NCI-H524 (cell line): ENCODE measurements at places on chromosomes 7 and 10.

- peak; percentile 2 for DNase-seq
Observed at GRCh38 chr10:88934900-88935672, 17.5 kb downstream of the ACTA2 start.

- DNase-seq: no peak
Observed at GRCh38 chr7:40733578-40733977, 598.8 kb downstream of the SUGCT start.

DNA sequence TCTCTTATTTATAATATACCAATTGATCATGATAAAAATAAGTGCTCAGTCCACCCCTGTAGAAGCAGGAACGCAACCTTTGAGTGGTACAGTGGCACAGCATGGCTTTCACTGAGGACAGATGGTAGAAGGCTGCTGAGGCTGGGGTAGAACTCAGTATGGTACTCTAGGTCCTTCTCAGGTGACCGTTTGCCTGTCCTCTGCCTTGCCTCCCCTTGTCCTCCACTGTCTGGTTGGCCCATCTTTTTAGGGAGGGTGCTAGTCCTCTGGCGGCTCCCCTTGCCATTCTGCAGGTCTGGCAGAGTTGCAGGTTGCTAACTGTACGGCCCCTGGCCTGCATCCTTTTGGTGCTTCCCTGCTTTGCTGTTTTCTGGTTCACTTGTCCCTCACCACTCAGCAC, 27.3 kb downstream of the SLC18A2 start:
- no peak for DNase-seq

GRCh38 chr10:5219262-5219661, 22.6 kb downstream of the AKR1C4 start:
- DNase-seq: no peak

DNA sequence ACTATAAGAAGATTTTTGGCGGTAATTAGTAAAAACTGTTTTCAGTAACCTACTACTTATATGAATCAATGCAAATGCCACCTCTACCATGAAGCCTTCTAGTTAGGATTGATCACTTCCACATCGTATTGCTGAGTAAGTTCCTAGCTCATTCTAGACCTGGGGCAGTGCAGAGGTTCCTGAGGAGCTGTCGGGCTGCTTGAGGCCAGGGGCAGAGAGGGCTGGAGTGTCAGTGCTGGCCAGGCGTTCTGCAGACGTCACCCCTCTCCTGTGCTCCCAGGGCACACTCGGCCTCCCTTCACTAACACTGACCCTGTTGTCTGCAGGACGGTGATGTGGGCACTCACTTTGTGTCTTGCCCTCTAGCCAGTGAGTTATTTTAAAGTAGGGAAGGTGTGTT, 275.7 kb downstream of the CELF2 start:
- no peak for DNase-seq

- no peak for DNase-seq
Observed at GRCh38 chr10:21022821-21023220, 125.7 kb upstream of the NEBL start.

DNA sequence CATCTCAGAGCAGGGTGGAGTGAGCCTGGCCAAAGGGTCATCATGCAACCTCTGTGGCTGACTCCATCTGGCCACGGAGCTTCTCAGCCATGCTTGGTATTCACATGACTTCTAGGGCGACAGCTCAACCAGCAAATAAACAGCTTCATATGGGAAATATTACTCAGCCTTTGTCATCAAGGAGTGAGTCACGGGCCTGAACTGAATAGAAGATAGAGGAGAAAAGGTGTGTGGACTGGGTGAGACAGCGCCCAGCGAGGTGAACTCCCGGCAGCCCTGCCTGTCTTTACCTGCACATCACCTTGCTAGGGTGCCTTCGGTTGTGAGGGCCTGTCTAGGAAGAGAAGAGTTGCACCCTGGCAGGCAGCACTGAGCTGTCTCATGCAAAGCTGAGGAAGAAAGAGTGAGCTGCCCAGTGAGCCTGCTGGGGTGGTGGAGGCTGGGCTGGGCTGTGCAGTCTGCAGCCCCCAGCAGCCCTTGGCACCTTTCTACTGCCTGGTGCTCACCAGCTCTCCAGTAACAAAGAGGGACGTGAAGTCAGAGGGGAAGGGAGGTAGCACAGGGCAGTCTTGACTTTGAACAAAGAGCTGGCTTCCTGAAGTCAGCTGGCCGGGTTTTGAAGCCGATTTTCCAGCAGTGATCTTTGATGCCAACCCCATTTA, 114.2 kb downstream of the EGFR start:
- DNase-seq: no peak

DNA sequence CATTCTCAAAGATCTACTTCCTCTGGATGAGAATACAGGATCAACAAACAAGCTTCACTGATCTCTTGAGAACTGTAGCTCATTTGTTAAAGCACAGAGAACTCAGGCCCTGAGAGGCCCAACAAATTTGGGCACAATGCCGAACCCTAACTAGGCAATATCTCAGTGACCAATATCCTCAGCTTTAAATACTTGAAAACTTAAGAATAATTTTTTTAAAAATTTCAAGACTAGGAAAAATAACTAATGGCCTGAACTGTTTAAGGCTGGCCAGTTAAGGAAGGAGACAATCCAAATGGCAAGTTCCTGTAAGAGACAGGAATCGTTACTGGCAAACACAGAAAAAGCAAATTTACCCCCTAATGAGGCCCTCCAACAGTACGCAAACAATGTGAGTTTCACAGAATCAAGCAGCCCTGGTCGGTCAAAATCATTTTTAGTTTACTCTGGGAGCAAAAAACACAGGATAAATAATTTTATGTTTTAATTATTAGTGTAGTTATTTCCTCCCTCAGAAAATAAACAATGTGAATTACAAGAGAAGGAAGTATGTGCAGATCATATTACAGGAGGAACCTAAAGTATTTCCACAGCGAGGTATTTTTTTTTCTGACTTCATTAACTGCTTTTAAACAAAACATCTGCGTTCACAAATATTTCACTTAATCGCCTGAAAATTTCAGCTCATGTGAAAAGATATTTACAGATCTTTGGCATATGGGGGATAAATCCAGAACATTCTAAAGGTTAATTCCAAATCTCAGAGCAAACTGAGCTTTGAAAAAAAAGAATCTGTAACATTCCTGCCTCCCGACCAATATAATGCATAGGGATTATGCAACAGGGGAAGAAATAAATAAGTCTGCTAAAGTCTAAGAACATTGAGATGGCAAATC, 39.5 kb downstream of the NT5C2 start:
- no peak for DNase-seq

- DNase-seq: peak; percentile 17
Observed at GRCh38 chr10:118701529-118702323, 53.0 kb downstream of the CACUL1 start.

GRCh38 chr10:124578231-124579010, 116.8 kb downstream of the LHPP start:
- DNase-seq: no peak

- no peak for DNase-seq
Observed at GRCh38 chr7:45919993-45920459, 1.0 kb downstream of the IGFBP3 start.

GRCh38 chr10:112335111-112335867, 38.6 kb upstream of the ACSL5 start:
- DNase-seq: no peak

GRCh38 chr10:15445006-15445390, 73.9 kb upstream of the FAM171A1 start:
- DNase-seq: no peak

GRCh38 chr7:98285157-98286092, 3.9 kb downstream of the BRI3 start:
- no peak for DNase-seq

- DNase-seq: no peak
Observed at GRCh38 chr7:121167971-121168370, 160.8 kb upstream of the WNT16 start.

- no peak for DNase-seq
Observed at GRCh38 chr7:152504816-152505215, 69.0 kb upstream of the KMT2C start.

GRCh38 chr10:121792198-121792597, 135.6 kb downstream of the ATE1 start:
- no peak for DNase-seq

- no peak for DNase-seq
Observed at GRCh38 chr10:132684164-132684891, 101.6 kb downstream of the NKX6-2 start.

DNA sequence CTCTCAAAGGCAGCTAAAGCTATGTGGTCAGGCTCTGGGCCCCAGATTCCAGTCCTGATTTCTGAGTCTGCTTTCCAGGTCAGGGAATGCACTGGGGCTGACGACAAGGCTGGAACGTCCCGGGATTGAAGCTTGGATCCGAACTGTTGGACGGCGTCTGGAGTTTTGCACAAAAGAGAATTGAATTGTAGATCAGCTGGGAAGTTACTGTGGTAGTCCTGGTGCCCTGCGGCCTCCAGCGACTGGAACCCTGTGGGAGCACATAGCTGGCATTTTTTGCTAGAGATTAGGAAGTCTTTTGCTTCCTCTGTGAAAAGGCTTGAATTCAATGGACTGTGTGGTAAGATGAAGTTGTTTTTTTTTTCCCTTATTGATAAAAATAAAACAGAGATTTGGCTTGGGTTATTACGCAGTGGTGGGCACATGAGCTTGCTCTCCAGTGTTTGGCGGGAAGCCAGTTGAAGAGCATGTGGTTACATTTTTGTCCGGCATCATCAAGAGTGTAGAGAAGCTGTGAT, at the start of gene HK1:
Gene HK1, plus strand, starts transcription at position 51 of the 518 bp plus-strand sequence.
- DNase-seq: no peak

DNA sequence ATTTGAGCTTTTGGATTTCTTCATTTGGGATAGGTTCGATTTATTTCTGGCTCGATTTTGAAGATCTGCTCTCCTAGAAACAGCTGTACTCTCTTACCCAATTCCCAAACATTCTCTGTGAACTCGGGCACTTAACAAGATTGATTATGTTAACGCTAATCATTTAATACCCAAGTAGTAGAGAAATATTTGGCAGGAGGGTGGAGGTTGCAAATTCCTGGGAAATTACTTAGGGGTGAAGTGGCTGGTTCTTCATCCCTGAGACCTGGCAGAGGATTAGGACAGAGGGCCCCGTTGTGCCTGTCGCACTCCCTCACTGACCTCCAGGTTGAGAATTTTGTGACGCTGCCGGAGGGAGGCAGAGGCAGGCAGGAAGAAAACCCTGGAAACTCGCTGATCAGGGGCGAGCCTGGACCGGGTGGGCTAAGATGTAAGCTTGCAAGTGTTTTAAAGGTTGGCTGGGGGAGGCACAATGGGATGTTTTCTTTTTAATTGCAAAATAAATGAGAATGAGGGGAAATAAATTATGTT, 182.6 kb downstream of the TCF7L2 start:
- no peak for DNase-seq

DNA sequence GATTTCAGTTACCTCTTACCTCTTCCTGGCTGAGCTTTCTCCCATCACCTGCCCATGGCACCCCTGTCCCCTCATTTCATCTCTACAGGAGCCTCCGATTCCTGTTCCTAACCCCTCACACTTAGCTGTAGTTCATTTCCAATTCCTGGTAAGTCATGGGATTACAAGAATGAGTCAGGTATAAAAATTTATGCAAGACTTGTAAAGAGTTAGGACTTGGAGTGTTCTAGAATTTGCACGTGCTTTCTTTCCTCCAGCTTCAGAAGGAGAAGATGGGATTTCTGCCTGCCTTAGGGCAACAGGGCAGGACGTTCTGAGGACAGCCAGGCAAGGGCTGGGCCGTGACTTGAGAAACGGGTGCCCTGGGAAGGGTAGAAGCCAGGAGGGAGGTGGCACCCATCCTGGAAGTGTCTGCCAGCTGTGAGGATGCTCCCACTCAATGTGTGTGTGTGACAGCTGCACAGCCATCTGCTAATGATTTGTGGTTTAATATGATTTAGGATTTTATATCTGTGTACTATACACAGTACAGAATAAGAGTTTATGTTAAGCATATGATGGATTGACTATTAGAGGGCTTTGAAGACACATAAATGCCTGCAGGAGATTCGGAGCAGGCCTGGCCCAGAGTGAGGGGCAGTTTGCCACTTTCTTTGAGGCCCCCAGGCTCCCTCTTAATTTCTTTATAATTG, 81.5 kb upstream of the VIPR2 start:
- peak; percentile 69 for DNase-seq

DNA sequence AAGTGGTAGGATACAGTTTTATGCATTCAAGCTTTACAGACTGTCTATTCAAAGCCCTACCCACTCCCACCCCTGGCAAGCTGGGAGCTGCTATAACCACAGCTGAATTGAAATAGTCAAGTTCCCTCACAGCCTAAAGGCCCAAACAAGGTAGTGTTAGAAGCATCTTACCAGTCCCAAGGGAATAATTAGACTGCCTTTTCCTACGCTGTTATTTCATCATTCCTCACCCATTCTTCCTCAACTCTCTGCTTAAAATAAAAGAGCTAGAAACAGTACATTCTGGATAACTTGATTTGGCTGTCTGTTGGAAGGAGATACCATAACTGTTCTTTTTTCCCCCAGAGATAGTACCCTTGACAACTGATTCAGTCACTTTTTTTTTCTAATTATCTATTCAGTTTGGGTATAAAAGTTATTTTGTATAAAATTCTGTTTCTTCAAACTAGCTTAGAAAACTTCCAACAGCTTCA, 54.0 kb downstream of the RAPGEF5 start:
- DNase-seq: no peak

DNA sequence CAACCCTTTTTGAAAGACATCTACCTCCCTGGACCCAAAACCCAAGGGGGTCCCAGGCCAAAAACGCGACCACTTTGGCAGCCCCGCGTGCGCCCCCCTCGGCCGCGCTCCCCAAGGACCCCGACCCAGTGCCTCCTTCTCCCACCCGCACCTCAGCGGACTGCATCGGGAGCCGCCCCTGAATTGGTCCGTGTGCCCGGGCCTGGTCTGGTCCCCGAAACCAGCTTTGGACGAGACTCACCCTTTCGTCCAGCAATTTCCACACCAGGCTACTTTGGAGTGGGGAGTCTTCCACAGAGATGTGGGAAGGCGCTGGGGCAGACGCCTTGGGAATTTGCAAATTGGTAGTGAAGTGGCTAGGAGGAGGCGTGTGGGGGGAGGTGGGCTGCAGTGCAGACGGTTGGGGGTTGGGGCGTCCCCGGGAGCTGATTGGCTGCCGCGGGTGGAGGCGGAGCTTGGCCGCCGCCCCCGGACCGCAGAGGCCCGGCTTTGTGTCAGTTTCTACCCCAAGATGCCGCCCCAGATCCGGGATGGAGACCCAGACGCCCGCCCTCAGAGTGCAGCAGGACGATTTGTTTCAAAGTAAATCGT, 16.9 kb downstream of the TCAF1 start:
- DNase-seq: peak; percentile 72
